ENCODE measurements at places on chromosomes 2 and 18. TPM values are rescaled to one million over a fixed set of nuclear protein-coding genes. Genes with fewer than 3 reads are reported as not detected.

DNA sequence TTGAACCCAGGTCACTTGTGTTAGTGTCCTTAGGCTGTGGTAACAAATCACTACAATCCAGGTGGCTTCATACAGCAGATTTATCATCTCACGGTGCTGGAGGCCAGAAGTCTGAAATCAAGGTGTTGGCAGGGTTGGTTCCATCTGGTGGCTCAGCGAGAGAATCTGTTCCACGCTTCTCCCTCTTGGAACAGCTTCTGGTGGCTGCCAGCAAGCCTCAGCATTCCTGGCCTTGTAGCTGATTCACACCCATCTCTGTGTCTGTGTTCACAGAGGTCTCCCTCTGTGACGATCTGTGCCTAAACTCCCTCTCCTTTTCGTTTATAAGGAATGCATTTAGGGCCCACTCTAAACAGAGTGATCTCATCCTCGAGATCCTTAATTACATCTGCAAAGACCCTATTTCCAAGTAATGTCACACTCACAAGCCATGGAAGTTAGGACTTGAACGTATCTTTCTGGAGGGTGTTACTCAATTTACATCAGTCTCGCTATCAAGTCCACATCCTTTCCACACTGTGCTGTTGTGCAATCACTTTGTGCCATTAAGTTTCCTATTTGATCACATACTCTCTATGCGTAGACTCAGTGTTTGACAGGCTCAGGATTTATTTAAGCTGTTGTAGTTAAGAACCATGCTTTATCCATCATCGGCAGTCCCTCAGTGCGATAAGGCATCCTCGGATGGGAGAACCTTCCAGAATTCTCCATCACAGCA lies 164.4 kb downstream of the SOCS6 start:
- H3K4me1 ChIP-seq = peaks cover 10% of the 10 kb centered on the region
- H3K27me3 ChIP-seq = no peaks in the 10 kb centered on the region
- no peaks in the 10 kb centered on the region for H3K36me3 ChIP-seq
- DNase-seq = no peak

Gene IGFBP2
- not detected for total RNA-seq

DNA sequence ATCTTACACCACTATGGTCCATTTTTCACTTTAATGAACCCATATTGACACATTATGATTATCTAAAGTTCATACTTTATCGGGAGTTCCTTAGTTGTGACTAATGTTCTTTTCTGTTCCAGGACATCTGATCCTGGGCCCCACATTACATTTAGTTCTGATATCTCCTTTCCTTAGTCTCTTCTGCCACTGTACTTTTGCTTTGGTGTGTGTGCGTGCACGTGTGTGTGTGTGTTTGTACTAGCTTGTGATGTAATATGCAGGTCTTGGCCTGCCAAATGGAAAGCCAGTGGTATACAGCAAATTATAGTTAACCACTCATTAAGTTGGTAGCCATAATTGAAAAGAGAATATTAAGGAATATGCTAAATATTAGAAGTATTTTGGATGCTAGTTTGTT lies 88.0 kb downstream of the CDC42EP3 start:
- no peaks in the 10 kb centered on the region for H3K4me1 ChIP-seq
- DNase-seq = no peak
- no peaks in the 10 kb centered on the region for H3K36me3 ChIP-seq
- no peaks in the 10 kb centered on the region for H3K27me3 ChIP-seq

DNA sequence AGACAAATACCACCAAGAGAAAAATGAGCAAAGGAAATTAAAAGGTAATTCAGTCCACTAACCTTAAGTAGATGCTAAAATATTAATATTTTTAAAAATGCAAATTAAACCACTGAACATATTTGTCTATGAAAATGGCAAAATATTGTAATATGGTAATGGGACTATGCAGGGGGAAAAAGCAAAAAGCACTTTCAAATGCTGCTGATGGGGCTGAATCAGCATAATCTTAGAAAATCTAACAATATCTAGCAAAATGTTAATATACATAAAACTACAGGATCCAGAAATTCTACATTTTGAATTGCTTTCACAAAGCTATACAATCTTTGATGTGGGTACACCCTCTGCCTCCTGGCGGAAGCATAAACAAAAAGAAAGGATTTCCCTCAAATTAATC lies 86.9 kb upstream of the DTNB start:
- peaks cover 34% of the 10 kb centered on the region for H3K36me3 ChIP-seq
- no peak overlapping the region for H3K4me3 ChIP-seq
- no peak for DNase-seq
- no peak overlapping the region for H3K27ac ChIP-seq

- no peaks in the 10 kb centered on the region for H3K36me3 ChIP-seq
- DNase-seq = no peak
- H3K27ac ChIP-seq = no peak overlapping the region
- H3K4me3 ChIP-seq = no peak overlapping the region
- no peaks in the 10 kb centered on the region for H3K27me3 ChIP-seq
These were observed 12.8 kb downstream of the IL1R2 start for GRCh38 chr2:102004581-102004980.

- H3K4me1 ChIP-seq = no peaks in the 10 kb centered on the region
- no peaks in the 10 kb centered on the region for H3K36me3 ChIP-seq
- no peaks in the 10 kb centered on the region for H3K27me3 ChIP-seq
- no peak overlapping the region for H3K4me3 ChIP-seq
- no peak overlapping the region for H3K27ac ChIP-seq
These were observed 357.0 kb upstream of the FANCL start for GRCh38 chr2:58598171-58598570.

Gene SKOR2
- not detected for total RNA-seq

Gene ZNF236
- 28.7 TPM for total RNA-seq

DNA sequence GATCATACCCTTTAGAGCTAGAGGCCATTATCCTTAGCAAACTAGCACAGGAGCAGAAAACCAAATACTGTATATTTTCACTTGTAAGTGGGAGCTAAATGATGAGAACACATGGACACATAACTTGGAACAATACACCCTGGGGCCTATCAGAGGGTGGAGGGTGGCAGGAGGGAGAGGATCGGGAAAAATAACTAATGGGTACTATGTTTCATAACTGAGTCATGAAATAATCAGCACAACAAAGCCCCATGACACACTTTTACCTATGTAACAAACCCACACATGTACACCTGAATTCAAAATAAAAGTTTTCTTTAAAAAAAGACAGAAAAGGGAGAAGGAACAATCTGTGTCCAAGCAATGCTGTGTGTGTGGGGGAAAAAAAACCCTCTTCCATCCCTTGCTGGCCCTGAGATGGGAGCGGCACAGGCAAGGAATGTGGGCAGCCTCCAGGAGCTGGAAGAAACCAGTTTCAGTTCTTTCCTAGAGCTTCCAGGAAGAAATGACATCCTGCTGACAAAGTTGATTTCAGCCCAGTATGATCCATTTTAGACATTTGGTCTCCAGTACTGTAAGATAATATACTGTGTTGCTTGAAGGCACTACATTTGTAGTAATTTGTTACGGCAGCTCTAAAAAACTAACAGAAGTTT lies 458.7 kb upstream of the CNTNAP5 start:
- no peaks in the 10 kb centered on the region for H3K27me3 ChIP-seq
- no peak overlapping the region for H3K27ac ChIP-seq
- no peaks in the 10 kb centered on the region for H3K36me3 ChIP-seq

- no peak for DNase-seq
- H3K27me3 ChIP-seq = no peaks in the 10 kb centered on the region
- no peak overlapping the region for H3K4me3 ChIP-seq
- no peaks in the 10 kb centered on the region for H3K4me1 ChIP-seq
- no peak overlapping the region for H3K27ac ChIP-seq
These were observed 127.7 kb downstream of the RAPGEF4 start for GRCh38 chr2:172863341-172863740.

GRCh38 chr18:9348766-9349165 lies 14.2 kb downstream of the TWSG1 start:
- DNase-seq = no peak
- H3K4me3 ChIP-seq = no peak overlapping the region
- peaks cover 17% of the 10 kb centered on the region for H3K36me3 ChIP-seq
- peaks cover 16% of the 10 kb centered on the region for H3K4me1 ChIP-seq
- no peak overlapping the region for H3K27ac ChIP-seq
- H3K27me3 ChIP-seq = no peaks in the 10 kb centered on the region

- no peaks in the 10 kb centered on the region for H3K4me1 ChIP-seq
- H3K27me3 ChIP-seq = no peaks in the 10 kb centered on the region
- H3K4me3 ChIP-seq = no peak overlapping the region
- no peaks in the 10 kb centered on the region for H3K36me3 ChIP-seq
These were observed 803.6 kb upstream of the ZEB2 start for GRCh38 chr2:145323512-145323911.

GRCh38 chr2:198042189-198042588 lies 237.8 kb downstream of the PLCL1 start:
- H3K4me1 ChIP-seq = no peaks in the 10 kb centered on the region
- no peak overlapping the region for H3K27ac ChIP-seq
- no peaks in the 10 kb centered on the region for H3K36me3 ChIP-seq
- H3K4me3 ChIP-seq = no peak overlapping the region
- H3K27me3 ChIP-seq = no peaks in the 10 kb centered on the region

DNA sequence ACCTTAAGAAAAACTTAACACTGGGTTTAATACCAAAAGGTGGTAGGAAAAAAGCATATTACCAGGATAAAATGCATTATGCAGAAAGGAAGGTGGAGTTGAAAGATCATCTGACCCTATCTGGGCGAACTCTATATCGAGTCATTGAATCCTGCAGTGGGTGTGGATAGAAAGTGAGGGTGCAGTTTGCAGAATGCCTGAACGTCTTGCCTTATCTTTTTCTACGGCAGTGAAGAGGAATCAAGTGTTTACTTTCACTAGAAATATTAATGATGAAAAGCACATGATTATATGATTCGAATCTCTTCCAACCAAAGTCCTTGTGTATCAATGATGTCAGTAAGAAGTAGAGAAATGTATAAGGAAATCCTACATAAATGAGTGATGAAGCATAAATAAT lies 4.3 kb upstream of the CAVIN2 start:
- no peak overlapping the region for H3K4me3 ChIP-seq
- no peak for DNase-seq
- H3K27me3 ChIP-seq = peaks cover 3% of the 10 kb centered on the region
- peaks cover 40% of the 10 kb centered on the region for H3K4me1 ChIP-seq
- no peaks in the 10 kb centered on the region for H3K36me3 ChIP-seq

DNA sequence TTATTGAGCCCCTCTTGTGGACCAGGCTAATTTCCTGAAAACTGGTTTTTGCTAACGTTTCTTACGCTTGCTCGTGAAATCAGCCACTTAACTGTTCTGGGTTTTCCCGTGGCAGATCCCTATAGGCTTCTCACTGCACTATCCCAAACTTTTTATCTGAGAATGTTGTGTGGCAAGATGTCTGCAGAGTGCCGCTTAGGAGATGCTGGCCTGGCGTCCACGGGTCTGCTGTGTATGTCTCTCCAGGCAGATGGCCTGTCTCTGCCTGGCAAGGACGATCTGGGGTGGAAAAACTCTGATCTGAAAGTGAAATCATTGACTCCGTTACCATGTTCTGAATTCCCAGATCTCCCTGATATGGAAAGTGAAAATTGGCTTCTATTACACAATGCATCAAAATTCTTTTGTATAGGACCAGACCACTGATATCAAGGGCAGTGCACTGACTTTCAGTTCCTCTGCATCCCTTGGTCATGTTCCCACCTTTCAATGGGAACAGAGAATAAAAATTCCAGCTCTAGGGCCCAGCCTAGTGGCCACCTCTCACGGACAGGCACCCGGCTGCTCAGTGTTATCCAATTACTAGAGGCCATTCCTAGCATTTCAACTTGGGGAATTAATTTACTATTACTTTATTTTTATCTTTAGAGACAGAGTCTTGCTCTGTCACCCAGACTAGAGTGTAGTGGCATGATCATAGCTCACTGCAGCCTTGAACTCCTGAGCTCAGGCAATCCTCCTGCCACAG lies 154.6 kb downstream of the ACOXL start:
- H3K4me3 ChIP-seq = no peak overlapping the region
- DNase-seq = no peak
- no peaks in the 10 kb centered on the region for H3K4me1 ChIP-seq
- no peaks in the 10 kb centered on the region for H3K27me3 ChIP-seq
- no peaks in the 10 kb centered on the region for H3K36me3 ChIP-seq

Gene C18orf32
- 21.0 TPM for total RNA-seq

Data from Karpas-422 (cell line).